ENCODE measurements at places on chromosomes 11 and 22. TPM values are rescaled to one million over a fixed set of nuclear protein-coding genes. Genes with fewer than 3 reads are reported as not detected.

The ROBO4 gene
- not detected for polyA plus RNA-seq

The TEX12 gene
- 0.20 TPM for polyA plus RNA-seq

The OR52I2 gene
- polyA plus RNA-seq: not detected

The MOB2 gene
- polyA plus RNA-seq: 42.0 TPM

The RIC3 gene
- 5.5 TPM for polyA plus RNA-seq

The MAML2 gene
- 9.3 TPM for polyA plus RNA-seq

The OR8G5 gene
- polyA plus RNA-seq: not detected

The TPBGL gene
- polyA plus RNA-seq: not detected

The MYRF gene
- polyA plus RNA-seq: not detected

The MYO7A gene
- not detected for polyA plus RNA-seq

The BARX2 gene
- not detected for polyA plus RNA-seq

The MS4A4A gene
- polyA plus RNA-seq: not detected

The MPPED1 gene
- not detected for polyA plus RNA-seq

The RBMXL2 gene
- polyA plus RNA-seq: not detected

The TRIM48 gene
- not detected for polyA plus RNA-seq

The LDHAL6A gene
- polyA plus RNA-seq: not detected

The MMP13 gene
- polyA plus RNA-seq: not detected

The C11orf65 gene
- 0.86 TPM for polyA plus RNA-seq

The GRAP2 gene
- polyA plus RNA-seq: 11.8 TPM

The SMIM35 gene
- 0.38 TPM for polyA plus RNA-seq

The ABCG4 gene
- not detected for polyA plus RNA-seq

The MRGPRF gene
- not detected for polyA plus RNA-seq

The CHRM1 gene
- not detected for polyA plus RNA-seq

The APOL5 gene
- polyA plus RNA-seq: not detected

The FAM111B gene
- 3.8 TPM for polyA plus RNA-seq

The ELFN2 gene
- not detected for polyA plus RNA-seq

The P2RY6 gene
- not detected for polyA plus RNA-seq

The GRIA4 gene
- polyA plus RNA-seq: not detected

The RBFOX2 gene
- polyA plus RNA-seq: not detected

The NAALADL1 gene
- polyA plus RNA-seq: 21.5 TPM

The CNGA4 gene
- polyA plus RNA-seq: not detected

The SLC22A8 gene
- polyA plus RNA-seq: not detected

The CEP57 gene
- 47.4 TPM for polyA plus RNA-seq

The MS4A2 gene
- not detected for polyA plus RNA-seq

The NXPE4 gene
- not detected for polyA plus RNA-seq

The GPHA2 gene
- not detected for polyA plus RNA-seq

The BATF2 gene
- polyA plus RNA-seq: 0.29 TPM

The TSSK2 gene
- not detected for polyA plus RNA-seq

The HTR3B gene
- not detected for polyA plus RNA-seq

The GAL3ST3 gene
- not detected for polyA plus RNA-seq

The IFITM10 gene
- 0.06 TPM for polyA plus RNA-seq

The TIMP3 gene
- not detected for polyA plus RNA-seq

The EIF1AD gene
- polyA plus RNA-seq: 35.8 TPM

The HMOX1 gene
- polyA plus RNA-seq: 28.7 TPM

The CXCR5 gene
- 93.4 TPM for polyA plus RNA-seq

The MIOX gene
- polyA plus RNA-seq: not detected

The APOBEC3B gene
- polyA plus RNA-seq: 7.0 TPM

The ANO3 gene
- not detected for polyA plus RNA-seq

The EIF3L gene
- 344 TPM for polyA plus RNA-seq

The GSTT2B gene
- polyA plus RNA-seq: not detected

The PHRF1 gene
- polyA plus RNA-seq: 15.4 TPM

The FAM83F gene
- polyA plus RNA-seq: not detected

The XPNPEP3 gene
- polyA plus RNA-seq: 11.9 TPM

All from IgD-negative memory B cell (primary cell).